ENCODE measurements at places on chromosomes 5 and 9. TPM values are rescaled to one million over a fixed set of nuclear protein-coding genes. Genes with fewer than 3 reads are reported as not detected.

Gene GABRA6
- not detected for total RNA-seq

Gene PCDHA10
- 0.25 TPM for total RNA-seq

Gene IZUMO3
- total RNA-seq, result not detected

Gene CCNJL
- total RNA-seq, result 5.6 TPM

Gene FBXW2
- 33.1 TPM for total RNA-seq

GRCh38 chr5:170310256-170310926 lies 12.8 kb upstream of the LCP2 start:
- peak overlapping the region; percentile 40 for H3K27ac ChIP-seq
- no peak for DNase-seq
- no peak overlapping the region for H3K4me3 ChIP-seq
- no peaks in the 10 kb centered on the region for H3K27me3 ChIP-seq
- peaks cover 47% of the 10 kb centered on the region for H3K4me1 ChIP-seq
- no peaks in the 10 kb centered on the region for H3K36me3 ChIP-seq

GRCh38 chr5:647311-647710 lies 35.2 kb downstream of the CEP72 start:
- DNase-seq, result no peak
- peaks cover 14% of the 10 kb centered on the region for H3K36me3 ChIP-seq
- no peaks in the 10 kb centered on the region for H3K4me1 ChIP-seq
- no peaks in the 10 kb centered on the region for H3K27me3 ChIP-seq

DNA sequence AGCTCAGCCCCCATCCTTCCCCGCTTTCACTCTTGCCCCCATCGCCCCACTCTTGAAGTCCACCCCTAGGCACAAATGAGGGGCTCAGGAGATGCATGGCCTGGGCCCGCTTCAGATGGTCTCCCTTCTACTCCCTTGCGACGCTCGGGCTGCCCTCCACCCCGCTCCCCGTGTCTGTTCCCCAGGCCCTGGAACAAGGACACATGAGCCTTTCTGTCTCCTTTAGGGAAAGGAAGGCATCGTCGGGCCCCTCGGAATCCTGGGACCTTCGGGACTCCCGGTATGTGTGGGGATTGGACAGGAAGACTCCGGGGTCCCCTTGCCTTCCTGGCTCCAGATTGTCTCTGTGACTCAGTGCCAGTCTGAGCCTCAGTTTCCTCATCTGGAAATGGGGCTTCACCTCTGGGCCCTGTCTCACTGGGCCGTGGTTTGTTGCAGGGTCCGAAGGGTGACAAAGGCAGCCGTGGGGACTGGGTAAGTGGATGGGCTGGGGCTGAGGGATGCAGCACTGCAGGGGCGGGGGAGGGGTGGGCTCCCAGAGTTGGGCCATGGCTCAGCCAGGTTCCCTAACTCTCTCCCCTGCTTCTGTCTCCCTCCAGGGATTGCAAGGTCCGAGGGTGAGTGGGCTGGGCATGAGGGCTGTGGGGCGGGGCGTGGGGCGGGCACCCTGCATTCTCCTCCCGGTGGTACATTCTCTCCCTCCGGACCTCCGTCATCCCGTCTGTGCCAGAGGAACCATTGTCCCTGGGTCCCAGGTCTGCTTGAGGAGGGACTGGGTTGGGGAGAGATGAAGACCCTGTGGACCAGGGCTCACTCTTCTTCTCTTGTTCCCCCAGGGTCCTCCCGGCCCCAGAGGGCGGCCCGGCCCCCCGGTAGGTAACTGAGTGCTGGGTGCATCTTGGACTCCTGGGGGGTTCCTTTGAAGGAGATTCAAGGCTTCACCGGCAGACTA lies 21.8 kb upstream of the ORM1 start:
- no peak overlapping the region for H3K27ac ChIP-seq
- DNase-seq, result peak; percentile 79
- no peak overlapping the region for H3K4me3 ChIP-seq
- H3K36me3 ChIP-seq, result no peaks in the 10 kb centered on the region
- H3K4me1 ChIP-seq, result peaks cover 9% of the 10 kb centered on the region

DNA sequence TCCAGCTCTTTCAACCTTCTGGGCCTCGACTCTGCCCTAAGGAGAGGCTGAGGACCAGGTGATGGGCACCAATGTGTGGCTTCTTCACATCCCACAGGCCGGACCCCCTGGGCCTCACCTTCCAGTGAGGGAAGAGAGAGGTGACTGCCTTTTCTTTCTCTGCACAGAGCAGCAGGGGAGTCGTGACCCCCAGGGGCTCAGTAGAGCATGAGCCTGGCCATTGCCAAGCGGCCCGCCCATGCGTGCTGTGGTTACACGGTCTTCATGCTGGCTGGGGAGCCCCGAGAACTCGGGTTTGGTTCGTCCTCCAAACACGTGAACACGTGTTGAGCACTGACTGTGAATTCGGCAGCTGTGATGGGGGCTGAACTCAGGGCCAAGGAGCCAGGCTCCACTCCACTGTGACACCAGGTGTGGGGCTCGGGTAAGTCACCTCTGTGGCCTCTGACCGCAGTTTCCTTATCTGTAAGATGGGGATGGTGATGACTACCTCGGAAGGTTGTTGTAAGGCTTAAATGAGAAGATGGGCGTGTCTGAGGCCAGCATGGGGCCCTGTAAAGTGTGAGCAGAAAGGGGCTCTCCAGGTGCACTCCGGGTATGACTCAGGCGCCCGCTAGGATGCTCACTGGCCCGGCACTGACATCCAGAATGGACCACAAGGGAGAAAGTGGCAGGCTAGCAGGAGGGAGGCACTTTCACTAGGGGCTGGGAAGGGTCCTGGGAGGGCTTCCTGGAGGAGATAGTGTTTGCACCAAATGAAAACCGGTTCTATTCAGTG lies 13.4 kb upstream of the GRHPR start:
- DNase-seq, result no peak
- H3K4me3 ChIP-seq, result no peak overlapping the region
- H3K4me1 ChIP-seq, result no peaks in the 10 kb centered on the region

- no peaks in the 10 kb centered on the region for H3K27me3 ChIP-seq
- no peak for DNase-seq
- H3K4me1 ChIP-seq, result no peaks in the 10 kb centered on the region
- H3K36me3 ChIP-seq, result no peaks in the 10 kb centered on the region
These were observed 94.3 kb upstream of the IL7R start for GRCh38 chr5:35762368-35762767.

DNA sequence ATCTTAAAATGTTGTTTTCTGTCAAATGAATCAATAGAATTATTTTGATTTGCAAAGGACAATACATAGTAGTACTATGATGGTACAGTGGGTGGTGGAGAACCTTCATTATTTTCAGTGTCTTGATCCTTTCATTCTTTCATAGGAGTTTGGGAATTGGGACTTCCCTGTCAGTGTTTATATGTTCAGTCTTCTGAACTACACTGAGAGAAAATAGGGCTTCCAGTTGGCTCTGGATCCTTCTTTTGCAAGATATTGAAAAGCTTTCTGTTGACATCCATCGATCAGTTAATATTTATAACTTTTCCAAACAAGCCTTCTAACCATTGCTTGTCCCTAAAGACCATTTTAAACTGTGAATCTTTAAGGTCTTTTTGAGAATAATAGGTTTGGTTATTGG lies 94.7 kb downstream of the XRCC4 start:
- no peak for DNase-seq
- H3K27me3 ChIP-seq, result no peaks in the 10 kb centered on the region
- H3K4me1 ChIP-seq, result no peaks in the 10 kb centered on the region

- no peak overlapping the region for H3K4me3 ChIP-seq
- H3K4me1 ChIP-seq, result no peaks in the 10 kb centered on the region
- no peak for DNase-seq
- no peak overlapping the region for H3K27ac ChIP-seq
- no peaks in the 10 kb centered on the region for H3K36me3 ChIP-seq
These were observed 98.6 kb downstream of the GIN1 start for GRCh38 chr5:103021314-103021713.

- no peaks in the 10 kb centered on the region for H3K4me1 ChIP-seq
- no peak for DNase-seq
- H3K4me3 ChIP-seq, result no peak overlapping the region
- H3K27me3 ChIP-seq, result no peaks in the 10 kb centered on the region
- no peaks in the 10 kb centered on the region for H3K36me3 ChIP-seq
- no peak overlapping the region for H3K27ac ChIP-seq
These were observed 348.4 kb downstream of the TRIM32 start for GRCh38 chr9:117035546-117035945.

DNA sequence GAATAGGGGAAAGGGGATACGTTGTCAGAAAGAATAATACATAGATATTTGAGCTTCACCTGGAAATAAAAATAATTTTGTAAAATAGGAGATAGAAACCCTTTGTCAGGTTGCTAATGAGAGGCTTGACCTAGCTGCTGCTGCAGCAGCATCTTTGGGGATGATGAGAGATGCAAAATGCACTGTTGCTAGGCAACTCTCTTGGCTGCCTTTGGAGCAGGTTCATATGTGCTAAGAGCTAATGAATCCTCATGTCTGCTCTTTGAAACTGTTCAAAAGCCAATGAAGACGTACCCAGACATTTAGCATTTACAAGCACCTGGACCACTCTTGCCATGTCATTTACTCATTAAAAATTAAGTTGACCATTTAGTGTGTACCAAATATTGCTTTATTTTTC lies 121.7 kb downstream of the FOCAD start:
- no peak overlapping the region for H3K4me3 ChIP-seq
- no peak overlapping the region for H3K27ac ChIP-seq
- no peak for DNase-seq
- no peaks in the 10 kb centered on the region for H3K27me3 ChIP-seq

- no peaks in the 10 kb centered on the region for H3K4me1 ChIP-seq
- no peaks in the 10 kb centered on the region for H3K27me3 ChIP-seq
- H3K4me3 ChIP-seq, result no peak overlapping the region
- no peak for DNase-seq
These were observed 153.5 kb downstream of the CDC42SE2 start for GRCh38 chr5:131417240-131417869.

DNA sequence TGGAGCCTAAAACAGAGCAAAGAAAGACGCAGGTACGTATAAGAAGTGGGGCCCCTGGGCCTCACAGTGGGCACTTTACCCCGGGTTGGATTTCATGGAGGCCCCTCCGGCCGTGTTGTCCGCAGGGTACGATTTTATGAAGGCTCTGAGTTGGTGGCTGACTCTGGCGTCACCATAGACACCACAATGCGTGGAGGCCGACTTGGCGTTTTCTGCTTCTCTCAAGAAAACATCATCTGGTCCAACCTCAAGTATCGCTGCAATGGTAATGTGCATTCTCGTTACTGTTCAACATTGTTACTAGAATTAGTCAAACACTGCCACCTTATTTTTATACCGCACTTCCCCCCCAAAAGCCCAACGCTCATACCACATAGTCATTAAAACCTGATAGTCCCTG lies 47.1 kb downstream of the THBS4 start:
- no peak overlapping the region for H3K27ac ChIP-seq
- H3K4me3 ChIP-seq, result no peak overlapping the region
- H3K27me3 ChIP-seq, result no peaks in the 10 kb centered on the region
- H3K36me3 ChIP-seq, result no peaks in the 10 kb centered on the region
- peaks cover 6% of the 10 kb centered on the region for H3K4me1 ChIP-seq

DNA sequence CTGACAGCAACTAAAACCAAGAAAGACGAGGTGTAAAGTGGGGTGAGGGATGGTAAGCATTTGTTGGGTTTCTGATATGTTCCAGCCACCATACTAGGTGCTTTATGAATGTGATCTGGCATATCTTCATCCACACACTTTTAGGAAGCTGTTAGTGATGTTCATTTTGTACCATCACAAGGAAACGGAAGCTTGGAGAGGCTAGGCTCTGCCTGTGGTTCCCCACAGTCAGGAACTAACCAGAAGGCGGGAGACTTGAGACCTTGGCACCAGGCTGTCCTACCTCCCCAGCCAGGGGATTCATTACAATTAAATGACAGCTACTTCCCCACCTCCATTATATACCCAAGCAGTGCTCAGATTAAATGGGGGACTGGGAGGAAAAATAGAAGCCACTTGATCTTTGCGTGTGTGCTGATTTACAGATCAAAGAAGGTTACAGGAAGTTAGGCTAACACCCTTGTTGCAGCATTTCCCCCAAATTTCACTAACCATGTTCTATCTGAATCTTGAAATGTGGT lies 43.0 kb downstream of the SFXN1 start:
- DNase-seq, result no peak
- no peaks in the 10 kb centered on the region for H3K36me3 ChIP-seq
- no peaks in the 10 kb centered on the region for H3K4me1 ChIP-seq
- H3K27ac ChIP-seq, result no peak overlapping the region
- no peaks in the 10 kb centered on the region for H3K27me3 ChIP-seq

DNA sequence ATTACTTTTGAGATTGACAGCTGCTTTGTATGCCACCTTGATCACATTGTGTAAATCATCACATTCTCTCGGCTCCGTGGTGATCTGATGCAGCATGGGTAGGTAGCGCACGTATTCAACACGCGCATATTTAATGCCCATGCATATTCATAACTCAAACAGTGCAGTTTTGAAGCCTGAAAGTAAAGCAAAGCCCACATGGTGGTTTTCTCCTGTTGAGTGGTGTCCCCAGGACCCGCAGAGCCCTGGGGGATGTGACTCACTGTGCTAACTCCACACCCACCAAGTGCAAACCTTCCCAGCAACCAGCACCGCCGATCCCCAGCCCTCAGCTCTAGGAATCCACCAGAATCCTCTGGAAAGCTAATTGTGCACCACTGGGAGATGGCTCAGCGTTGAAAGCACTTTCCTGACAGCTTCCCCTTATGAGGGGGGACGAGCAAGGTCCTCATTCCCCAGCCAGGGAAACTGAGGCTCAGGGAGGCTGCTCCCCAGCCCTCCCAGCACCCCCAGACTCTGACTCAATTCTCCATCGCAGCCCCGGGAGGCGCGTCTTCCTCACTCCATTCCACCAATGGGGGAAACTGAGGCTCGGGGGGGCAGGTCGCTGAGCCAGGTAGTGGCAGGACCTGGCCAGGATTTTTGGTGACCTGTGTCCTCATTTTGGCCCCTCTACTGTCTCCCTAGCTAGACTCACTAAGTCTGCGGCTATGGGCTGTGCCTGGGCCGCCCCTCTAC lies 46.4 kb downstream of the SARDH start:
- no peak overlapping the region for H3K27ac ChIP-seq
- H3K4me1 ChIP-seq, result no peaks in the 10 kb centered on the region
- no peaks in the 10 kb centered on the region for H3K27me3 ChIP-seq

GRCh38 chr5:152462021-152462721 lies 57.1 kb upstream of the NMUR2 start:
- no peak for DNase-seq
- H3K4me1 ChIP-seq, result no peaks in the 10 kb centered on the region
- no peaks in the 10 kb centered on the region for H3K36me3 ChIP-seq
- no peak overlapping the region for H3K4me3 ChIP-seq
- no peaks in the 10 kb centered on the region for H3K27me3 ChIP-seq

GRCh38 chr9:125337236-125337635 lies 75.6 kb downstream of the GAPVD1 start:
- no peaks in the 10 kb centered on the region for H3K4me1 ChIP-seq
- no peak overlapping the region for H3K4me3 ChIP-seq
- DNase-seq, result no peak

- no peaks in the 10 kb centered on the region for H3K36me3 ChIP-seq
- H3K27me3 ChIP-seq, result no peaks in the 10 kb centered on the region
- no peak for DNase-seq
- H3K4me1 ChIP-seq, result peaks cover 16% of the 10 kb centered on the region
- H3K4me3 ChIP-seq, result no peak overlapping the region
These were observed 19.5 kb upstream of the GOLPH3 start for GRCh38 chr5:32193591-32193990.
